ENCODE measurements at places on chromosomes 11 and 22.

DNA sequence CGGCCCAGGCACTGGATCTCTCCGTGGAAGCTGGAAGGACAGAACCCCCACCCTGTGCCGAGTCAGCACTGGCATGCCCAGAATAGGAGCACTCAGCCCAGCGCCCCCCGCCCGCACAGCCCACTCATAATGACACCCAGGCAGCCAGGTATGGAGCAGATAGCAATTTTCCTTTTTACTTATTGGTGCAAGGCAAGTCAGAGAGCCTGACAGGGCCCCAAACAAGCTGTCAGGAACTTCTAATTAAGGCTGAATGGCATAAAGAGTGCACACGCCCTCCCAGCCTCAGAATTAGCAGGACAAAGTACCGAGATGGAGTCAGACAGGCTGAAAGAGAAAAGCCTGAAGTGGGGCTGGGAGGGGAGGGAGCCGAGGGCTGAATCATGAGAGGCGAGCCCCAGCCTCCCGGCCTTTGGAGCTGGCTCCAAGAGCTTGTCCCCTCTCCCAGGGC lies 76.9 kb downstream of the DSCAML1 start:
- DNase-seq, result no peak

GRCh38 chr22:42203609-42204008 lies 66.8 kb downstream of the TCF20 start:
- DNase-seq, result no peak

GRCh38 chr22:27777128-27777527 lies 24.4 kb downstream of the MN1 start:
- no peak for DNase-seq

- no peak for DNase-seq
Observed at GRCh38 chr11:6682591-6682935, 577 bp downstream of the MRPL17 start.

- DNase-seq, result no peak
Observed at GRCh38 chr11:131079036-131079435, 162.8 kb upstream of the SNX19 start.

DNA sequence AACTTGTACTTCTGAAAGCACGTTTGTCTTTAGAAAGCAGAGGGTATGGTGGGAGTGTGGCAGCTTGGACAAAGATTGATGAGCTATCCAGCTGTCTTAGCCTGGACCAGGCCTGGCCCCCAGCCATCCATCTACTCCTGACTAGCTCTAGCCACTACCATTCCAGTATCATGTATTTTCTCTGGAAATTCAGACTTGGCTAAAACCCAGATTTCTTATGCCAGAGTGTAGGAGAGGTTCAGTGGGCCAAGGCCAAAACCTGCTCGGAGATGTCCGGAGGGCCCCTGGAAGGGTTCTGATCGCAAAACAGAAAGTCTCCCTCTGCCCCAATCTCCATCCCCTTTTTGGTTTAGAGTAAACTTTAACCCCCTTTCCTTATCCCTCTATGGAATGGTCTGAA lies 24.8 kb upstream of the MTCH2 start:
- DNase-seq, result no peak

DNA sequence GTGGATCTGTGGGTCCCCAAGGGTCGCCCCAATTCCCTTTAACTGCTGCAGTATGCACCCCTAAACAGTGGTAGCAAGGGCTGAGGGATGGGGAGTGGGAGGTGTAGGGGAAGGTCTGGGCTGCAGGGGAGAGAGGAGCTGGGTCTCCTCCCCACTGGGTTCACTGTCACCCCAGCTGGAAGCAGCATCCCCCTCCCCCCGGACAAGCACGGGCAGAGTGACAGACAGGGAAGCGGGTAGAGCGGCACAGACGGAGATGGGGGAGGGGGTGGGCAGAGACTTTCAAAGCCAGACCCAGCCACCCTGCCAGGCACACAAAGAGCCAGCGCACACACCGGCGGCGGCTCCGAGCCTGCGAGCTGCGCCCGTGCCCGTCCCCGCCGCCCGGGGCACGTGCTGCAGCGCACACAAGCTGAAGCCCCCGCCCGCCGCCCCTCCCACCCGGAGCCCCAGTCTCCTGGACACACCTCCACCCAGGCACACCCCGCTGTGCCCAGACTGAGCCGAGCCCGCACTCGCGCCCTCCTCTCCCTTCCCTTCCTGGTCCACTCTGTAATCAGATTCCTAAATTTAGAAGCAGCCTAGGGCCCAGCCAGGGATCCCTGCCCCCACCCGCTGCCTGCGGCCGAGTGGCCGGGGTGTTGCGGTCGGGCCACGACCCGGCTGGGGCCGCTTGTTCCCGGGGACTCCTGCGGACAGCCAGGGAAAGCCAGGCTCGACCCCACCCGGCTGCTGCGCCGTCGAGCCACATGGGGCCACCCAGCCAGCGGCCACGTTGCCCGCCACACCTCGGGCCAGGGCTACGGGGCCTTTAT lies 935 bp upstream of the RCOR2 start:
- DNase-seq, result peak; percentile 26

DNA sequence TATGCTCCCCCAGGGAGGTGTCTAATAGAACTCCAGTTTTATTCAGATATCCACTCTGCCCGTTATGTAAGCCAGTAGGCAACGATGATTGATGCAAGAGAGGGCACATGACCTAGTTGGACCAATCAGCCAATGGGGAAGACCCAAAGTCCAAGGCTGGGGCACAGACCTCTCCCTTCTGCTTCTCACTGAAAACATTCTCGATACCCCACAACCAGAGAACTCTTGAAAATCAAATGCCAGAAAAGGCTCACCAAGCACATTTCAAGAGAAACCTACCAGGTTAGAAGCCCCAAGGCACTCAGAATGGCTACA lies 7.4 kb downstream of the HIRA start:
- no peak for DNase-seq

All from activated CD4-positive, alpha-beta T cell treated with anti-CD3 and anti-CD28 coated beads, Interleukin-2, amount 50 U/mL, for 48 hours (primary cell).